ENCODE measurements at places on chromosomes 16 and 17.
A peak's percentile ranks its signal among the peaks of the same experiment; 100 is the strongest.

DNA sequence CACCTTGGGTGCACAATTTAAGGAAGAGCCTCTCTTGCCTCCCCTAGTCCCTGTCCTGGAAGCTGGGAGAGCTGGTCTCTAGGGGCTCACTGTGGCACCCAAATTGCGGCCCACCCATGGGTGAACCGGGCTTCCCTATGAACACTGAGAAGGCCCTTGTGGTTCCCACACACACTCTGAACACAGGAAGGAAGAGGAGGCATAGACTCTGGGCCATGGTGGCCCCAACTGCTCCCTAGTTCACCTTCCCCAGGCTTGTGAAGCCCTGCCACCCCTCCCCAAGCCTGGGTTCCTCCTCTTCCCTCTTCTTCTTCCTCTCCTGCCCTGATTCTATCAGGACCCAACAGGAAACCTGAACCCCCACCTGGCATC lies 10.5 kb downstream of the SREBF1 start:
- H3K27me3 ChIP-seq = no peaks in the 10 kb centered on the region
- H3K36me3 ChIP-seq = peaks cover 21% of the 10 kb centered on the region
- H3K4me1 ChIP-seq = peaks cover 48% of the 10 kb centered on the region
- H3K27ac ChIP-seq = peak overlapping the region; percentile 24

- H3K27me3 ChIP-seq = no peaks in the 10 kb centered on the region
- no peak overlapping the region for H3K4me3 ChIP-seq
- DNase-seq = no peak
- H3K4me1 ChIP-seq = no peaks in the 10 kb centered on the region
- no peak overlapping the region for H3K27ac ChIP-seq
Measured at GRCh38 chr17:8444494-8444893, 8.8 kb downstream of the NDEL1 start.

DNA sequence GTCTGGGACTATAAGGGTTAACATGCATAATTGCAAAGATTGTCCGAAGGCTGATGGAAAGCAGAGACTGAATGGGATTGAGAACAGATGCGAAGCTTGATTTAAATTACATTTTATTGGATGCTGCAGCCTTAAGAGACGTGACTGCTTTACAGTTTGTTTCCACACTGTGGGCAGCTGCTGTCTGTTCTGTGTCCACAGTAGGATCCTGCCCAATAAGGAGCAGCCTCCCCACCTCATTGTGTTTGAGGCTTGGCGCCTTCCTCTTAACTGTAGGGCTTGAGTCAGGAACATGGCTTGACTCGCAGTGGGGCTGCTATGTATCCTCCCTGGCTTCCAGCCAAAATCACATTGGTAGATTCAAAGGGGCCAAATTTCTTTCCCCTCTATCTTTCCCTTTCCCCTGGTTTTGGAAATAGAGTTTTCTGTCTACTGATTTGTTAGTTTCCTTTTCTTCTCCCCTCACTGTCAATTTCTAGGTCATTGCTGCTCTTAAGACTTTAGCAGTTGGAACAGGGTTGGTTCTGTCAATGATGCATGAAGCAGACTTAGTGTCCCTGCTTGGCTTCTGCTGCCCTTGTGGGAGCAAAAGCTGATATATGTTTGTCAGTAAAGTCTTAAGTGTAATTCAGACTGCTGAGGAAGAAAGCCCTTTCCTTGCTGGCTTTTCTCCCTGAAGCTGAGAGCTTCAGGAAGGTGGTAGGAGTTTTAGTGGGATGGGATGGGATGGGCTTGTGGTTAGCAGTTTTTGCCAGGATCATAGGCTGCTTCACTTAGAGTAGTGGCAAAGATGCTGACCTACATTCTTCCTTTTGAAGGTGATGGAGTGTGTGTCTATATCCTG lies 5.0 kb upstream of the RARA start:
- peaks cover 11% of the 10 kb centered on the region for H3K4me1 ChIP-seq
- no peak for DNase-seq
- peaks cover 25% of the 10 kb centered on the region for H3K36me3 ChIP-seq
- H3K27ac ChIP-seq = no peak overlapping the region
- no peaks in the 10 kb centered on the region for H3K27me3 ChIP-seq

DNA sequence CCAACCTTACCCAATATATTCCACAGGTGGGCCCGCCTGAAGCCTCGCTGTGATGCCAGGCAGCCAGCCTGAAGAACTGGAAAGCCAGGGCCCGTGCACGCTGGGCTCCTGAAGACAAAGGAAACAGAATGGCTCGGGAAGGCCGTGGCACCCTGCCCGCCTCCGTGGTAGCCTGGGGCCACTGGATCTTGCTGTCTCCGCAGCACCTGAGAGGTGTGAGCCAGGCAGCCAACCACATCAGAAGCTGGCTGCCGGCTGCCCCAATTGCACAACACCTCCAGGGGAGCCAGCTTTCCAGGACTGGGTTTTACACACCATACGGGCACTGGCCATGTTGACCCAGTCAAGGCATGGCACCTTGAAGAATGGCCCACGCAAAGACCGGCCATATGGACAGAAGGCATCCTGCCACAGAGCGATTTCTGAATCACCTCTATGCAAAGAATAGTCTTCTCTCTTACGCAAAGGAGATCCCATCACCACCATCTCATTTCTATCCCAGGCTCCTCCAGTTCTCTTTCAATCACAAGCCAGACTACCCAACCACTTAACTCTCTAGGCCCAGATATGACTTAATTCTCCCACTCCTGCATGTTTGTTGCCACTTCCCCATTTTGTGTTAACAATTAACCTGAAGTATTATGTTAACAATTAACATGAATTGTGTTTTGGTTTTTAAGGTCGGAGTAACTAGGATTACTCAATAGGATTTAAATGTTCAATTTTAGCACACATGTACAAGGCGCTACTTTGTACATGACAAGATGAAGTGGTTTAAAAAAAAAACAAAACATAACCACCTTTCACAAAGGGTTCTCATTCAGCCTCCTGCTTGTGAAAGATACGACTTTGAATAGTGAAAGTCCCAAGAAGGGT lies 32.1 kb downstream of the ZFHX3 start:
- peak; percentile 85 for DNase-seq
- peaks cover 35% of the 10 kb centered on the region for H3K4me1 ChIP-seq
- H3K4me3 ChIP-seq = no peak overlapping the region
- no peaks in the 10 kb centered on the region for H3K27me3 ChIP-seq

DNA sequence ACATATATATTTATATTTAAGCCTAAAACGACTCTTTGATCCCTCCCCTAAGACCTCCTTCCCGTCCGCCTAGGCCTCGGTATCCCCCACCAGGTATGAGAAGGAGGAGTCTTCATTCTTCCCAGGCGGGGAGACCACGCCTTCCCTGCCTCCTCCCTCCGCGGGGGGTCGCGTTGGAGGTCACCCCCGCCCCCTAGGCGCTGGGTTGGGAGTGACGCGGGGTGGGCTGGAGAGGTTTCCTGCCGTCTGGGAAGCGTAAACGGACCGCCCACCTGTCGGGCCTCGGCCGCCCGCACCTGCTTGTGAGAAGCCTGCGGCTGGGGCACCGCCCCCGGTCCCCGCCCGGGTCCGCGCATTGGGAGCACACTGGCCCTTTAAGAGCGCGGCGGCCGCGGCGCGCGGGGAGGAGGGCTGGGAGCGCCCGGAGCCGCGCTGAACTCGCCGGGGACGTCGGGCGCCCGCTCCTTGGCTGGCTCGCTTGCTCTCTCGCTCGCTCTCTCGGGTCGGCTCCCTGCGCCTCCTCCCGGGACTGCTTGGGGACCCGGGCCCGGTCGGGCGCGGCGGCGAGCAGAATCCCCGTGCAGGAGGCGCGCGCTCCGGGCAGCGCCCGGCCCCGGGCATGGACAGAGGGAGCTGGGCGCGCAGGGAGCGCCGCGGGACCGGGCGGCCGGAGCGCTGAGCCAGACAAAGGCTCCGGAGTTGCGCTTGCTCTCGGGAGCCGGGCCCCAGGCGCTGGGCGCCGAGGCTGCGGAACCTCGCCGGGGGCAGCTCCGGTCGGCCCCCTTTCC lies at the start of gene MMP15:
Gene MMP15 (plus strand): TSS at position 404 of the 788 bp plus-strand sequence. CDS start 597 bp downstream, outside the sequence.
- peak within 1 kb of the TSS; percentile 77 for H3K4me3 ChIP-seq
- no peaks in the 10 kb centered on the region for H3K27me3 ChIP-seq
- H3K27ac ChIP-seq = peak within 1 kb of the TSS; percentile 15
- no peaks in the 10 kb centered on the region for H3K36me3 ChIP-seq

DNA sequence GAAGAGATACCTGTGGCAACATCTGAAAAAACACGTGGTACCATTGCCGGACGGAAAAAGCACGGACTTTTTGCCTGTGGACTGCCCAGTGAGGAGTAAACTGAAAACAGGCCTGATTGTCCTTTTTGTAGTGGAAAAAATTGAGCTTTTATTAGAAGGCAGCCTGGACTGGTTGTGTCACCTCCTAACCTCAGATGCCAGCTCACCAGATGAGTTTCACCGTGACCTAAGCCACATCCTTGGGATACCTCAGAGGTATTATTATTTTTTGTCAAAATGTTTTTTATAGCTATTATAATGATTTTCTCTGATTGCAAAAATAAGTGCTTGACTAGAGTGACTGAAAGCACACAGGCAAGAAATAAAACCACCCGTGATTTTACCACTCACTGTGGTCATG lies 34.9 kb downstream of the RNF213 start:
- H3K36me3 ChIP-seq = peaks cover 48% of the 10 kb centered on the region
- H3K4me1 ChIP-seq = no peaks in the 10 kb centered on the region
- DNase-seq = no peak
- H3K4me3 ChIP-seq = no peak overlapping the region
- no peak overlapping the region for H3K27ac ChIP-seq
- H3K27me3 ChIP-seq = no peaks in the 10 kb centered on the region

DNA sequence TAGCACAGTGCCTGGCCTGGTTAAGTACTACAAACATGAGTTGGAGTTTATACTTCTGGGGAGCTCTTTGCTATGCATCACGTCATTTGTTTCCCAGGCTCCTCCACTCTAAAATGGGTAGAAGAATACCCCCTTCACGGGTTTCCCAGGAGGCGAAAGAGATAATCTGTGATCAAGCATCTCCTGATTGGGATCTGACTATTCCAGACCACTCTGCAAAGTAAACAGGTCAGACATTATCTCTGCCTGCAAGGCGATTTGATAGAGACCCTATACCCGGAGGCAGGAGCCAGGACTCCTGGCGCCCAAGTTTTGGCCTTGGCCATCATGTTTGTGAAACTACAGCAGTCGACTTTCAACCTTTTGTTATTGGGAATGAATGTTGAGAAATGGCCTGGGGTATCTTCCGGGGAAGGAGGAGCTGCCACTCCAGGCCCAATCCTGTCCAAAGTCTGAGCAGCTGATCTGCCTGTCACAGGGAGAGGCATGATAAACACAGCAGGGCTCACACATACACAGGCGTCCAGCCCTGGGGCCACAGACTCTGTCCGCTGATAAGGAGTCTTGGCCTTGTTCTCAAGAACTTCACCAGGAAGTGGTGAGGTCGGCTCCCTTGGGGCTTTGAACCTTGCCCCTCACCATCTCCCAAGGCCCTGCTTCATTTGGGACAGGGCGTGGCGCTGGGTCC lies 199.9 kb downstream of the MAF start:
- H3K4me1 ChIP-seq = peaks cover 7% of the 10 kb centered on the region
- peak; percentile 75 for DNase-seq
- peaks cover 2% of the 10 kb centered on the region for H3K27me3 ChIP-seq
- H3K36me3 ChIP-seq = no peaks in the 10 kb centered on the region

- H3K27ac ChIP-seq = no peak overlapping the region
- no peaks in the 10 kb centered on the region for H3K4me1 ChIP-seq
- no peaks in the 10 kb centered on the region for H3K36me3 ChIP-seq
- H3K4me3 ChIP-seq = no peak overlapping the region
- no peaks in the 10 kb centered on the region for H3K27me3 ChIP-seq
Measured at GRCh38 chr17:58911741-58912343, 156.2 kb downstream of the PPM1E start.

DNA sequence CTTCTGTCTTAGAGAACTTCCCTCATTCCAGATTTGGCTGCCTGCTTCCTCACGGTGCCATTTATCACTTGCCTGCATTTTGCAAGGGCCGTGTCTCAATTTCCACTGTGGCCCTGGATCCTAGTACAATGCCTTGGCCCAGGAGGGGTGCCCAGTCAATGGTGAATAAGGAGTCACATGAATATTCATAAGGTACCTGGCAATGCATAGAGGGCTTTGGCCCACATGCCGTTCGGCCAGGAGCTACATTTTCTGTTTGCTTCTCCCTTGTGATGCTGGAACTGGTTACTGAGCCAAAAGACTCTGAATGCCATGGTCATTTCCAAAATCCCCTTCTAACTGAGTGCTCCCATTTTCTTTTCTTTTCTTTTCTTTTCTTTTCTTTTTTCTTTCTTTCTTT lies 4.8 kb upstream of the PIRT start:
- H3K4me3 ChIP-seq = no peak overlapping the region
- DNase-seq = no peak
- no peaks in the 10 kb centered on the region for H3K4me1 ChIP-seq
- no peaks in the 10 kb centered on the region for H3K27me3 ChIP-seq
- no peaks in the 10 kb centered on the region for H3K36me3 ChIP-seq

DNA sequence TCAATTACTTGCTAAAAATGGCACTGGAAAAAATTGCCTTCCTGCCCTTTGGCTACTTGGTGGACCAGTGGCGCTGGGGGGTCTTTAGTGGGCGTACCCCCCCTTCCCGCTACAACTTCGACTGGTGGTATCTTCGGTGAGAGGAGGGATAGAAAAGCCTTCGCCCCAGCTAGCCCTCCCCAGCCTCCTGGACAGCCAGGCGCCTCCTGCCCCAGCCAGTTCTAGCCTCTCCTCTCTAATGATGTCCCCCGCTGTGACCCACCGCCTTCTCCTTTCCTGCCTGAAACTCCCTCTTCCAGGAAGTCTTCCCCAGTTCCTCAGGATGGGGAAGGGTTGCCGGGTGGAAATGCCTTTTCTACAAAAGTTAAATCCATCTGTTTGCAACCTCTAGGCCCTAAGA lies 6.2 kb downstream of the ACE start:
- H3K36me3 ChIP-seq = no peaks in the 10 kb centered on the region
- H3K4me1 ChIP-seq = no peaks in the 10 kb centered on the region
- peaks cover under 1% of the 10 kb centered on the region for H3K27me3 ChIP-seq
- H3K27ac ChIP-seq = no peak overlapping the region
- DNase-seq = no peak

DNA sequence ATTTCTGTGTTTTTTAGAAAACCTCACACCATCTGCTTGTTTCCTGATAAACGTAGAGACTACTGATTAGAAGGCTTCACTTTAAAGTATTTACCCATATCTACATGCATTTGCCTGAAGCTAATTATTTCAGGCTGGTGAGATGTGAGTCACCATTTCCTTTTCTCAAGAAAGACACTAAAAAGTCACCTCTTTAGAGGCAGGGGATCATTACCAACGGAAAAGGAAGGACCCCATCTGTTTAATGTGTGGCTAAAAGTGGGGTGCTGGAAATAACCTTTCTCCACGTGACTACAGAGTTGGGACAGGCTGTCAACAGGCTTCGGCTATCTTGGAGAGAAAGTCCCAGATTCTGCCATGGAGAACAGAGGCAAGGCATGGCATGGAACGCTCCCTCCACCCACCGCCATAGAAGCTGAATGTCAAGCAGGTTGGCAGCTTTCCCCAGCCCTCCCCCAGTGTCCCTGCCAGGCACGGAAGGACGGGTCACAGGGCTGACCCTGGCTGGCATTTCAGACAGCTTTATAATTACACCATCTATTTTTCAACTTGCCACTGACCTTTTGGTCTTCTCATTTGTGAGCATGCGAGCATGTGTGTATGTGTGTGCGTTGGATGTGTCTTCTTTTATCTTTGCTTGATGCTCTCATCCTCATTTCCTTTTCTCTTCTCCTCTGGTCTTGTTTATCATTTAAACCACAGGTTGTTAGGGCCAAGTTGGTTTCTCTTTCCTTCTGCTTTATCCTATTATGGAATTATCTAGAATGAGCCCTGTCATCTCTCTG lies 157.0 kb downstream of the CPPED1 start:
- H3K27ac ChIP-seq = no peak overlapping the region
- H3K36me3 ChIP-seq = no peaks in the 10 kb centered on the region
- no peak for DNase-seq
- no peak overlapping the region for H3K4me3 ChIP-seq

Data from trophoblast cell (in vitro differentiated cells and primary cell).